ENCODE measurements at places on chromosomes 12 and 14.

- no peak for DNase-seq
These were observed 8.0 kb upstream of the ITGA5 start for GRCh38 chr12:54427106-54427505.

- no peak for DNase-seq
These were observed 53.0 kb downstream of the TBC1D30 start for GRCh38 chr12:64877363-64878004.

DNA sequence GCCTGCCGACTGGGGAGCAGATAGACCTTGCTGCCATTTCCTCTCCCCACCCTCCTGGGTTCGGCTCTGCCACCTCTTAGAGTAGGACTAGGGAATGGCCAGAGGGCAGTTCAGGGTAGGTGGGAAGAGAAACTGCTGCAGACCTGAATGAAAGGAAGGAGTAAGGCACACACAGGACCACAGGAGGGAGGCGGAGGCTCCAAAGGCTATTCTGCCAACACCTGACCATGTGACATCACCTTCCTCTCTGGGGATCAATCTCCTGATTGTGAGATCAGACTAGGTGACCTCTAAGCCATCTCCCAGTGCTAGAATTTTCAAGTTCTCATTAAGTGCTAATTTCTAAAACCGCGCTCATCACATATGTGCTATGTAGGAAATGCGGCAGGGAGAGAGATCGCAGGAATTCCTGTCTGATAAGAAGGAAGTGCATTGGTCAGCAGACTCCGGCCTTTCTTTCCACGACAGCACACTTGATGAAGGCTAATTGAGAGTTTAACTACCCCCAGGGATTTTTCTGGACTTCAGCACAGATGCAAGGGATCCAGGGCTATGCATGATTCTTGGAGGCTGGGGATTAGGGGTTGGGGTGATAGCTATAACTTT, 11.5 kb upstream of the TSPAN11 start:
- no peak for DNase-seq

DNA sequence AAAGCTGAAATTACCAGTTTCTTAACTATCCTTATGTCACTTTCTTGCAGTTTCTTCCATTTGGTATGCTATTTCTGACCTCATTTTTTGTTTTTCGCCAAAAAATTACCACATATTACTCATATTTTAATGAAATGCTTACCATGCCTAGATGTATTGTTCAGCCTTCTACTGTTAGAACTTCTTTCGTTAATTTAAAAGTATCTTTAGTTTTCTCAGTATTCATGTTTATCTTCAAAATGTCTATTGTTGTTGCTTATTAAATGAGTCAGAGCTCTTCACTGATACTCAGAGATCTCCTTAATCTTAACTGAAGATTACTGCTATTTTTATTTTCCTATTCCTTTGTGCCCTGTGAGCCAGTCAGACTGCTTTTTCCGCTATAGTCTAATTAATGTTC, 20.5 kb downstream of the RAP1B start:
- no peak for DNase-seq

GRCh38 chr12:84982888-84983287, 53.2 kb downstream of the TSPAN19 start:
- no peak for DNase-seq

DNA sequence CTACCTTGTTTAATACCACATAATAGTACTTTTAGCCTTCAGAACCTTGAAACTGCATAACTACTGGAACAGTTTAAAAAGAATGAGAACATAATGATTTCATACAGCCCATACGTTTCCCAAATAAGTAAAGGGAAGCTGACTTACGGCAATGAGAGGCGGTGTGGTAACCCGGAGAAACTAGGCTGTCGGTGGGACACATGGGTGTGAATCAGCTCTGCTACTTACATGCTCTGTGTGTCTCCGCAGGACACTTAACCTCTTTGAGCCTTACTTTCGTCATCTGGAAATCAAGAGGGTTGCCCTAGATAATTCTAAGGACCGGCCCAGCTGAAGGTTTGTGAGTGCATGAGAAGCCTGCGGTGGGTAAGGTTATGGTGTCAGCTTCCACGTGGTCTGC, 49.3 kb upstream of the PLEKHG3 start:
- no peak for DNase-seq

DNA sequence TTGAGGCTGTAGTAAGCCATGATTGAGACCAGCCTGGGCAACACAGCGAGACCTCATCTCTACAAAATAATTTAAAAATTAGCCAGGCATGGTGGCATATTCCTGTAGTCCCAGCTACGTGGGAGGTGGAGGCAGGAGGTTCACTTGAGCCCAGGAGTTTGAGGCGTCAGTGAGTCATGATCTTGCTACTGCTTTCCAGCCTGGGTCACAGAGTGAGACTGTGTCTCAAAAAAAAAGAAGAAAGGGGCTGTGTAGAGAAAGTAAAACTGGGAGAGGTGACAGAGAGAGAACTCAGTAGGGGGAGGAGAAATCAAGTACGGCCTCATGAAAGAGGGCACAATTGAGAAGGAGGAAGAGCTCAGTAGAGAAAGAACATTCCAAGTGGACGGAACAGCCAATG, 12.4 kb downstream of the TECPR2 start:
- DNase-seq = no peak

- DNase-seq = no peak
These were observed 187.1 kb upstream of the FAR2 start for GRCh38 chr12:28961948-28962384.

GRCh38 chr12:85468356-85469157, 188.5 kb downstream of the ALX1 start:
- DNase-seq = peak; percentile 5

GRCh38 chr14:37157987-37158386, 14.4 kb downstream of the SLC25A21 start:
- no peak for DNase-seq
